Fibroblast of skin of right biceps (primary cell): ENCODE measurements at places on chromosomes 3 and 15.
A peak's percentile ranks its signal among the peaks of the same experiment; 100 is the strongest.

DNA sequence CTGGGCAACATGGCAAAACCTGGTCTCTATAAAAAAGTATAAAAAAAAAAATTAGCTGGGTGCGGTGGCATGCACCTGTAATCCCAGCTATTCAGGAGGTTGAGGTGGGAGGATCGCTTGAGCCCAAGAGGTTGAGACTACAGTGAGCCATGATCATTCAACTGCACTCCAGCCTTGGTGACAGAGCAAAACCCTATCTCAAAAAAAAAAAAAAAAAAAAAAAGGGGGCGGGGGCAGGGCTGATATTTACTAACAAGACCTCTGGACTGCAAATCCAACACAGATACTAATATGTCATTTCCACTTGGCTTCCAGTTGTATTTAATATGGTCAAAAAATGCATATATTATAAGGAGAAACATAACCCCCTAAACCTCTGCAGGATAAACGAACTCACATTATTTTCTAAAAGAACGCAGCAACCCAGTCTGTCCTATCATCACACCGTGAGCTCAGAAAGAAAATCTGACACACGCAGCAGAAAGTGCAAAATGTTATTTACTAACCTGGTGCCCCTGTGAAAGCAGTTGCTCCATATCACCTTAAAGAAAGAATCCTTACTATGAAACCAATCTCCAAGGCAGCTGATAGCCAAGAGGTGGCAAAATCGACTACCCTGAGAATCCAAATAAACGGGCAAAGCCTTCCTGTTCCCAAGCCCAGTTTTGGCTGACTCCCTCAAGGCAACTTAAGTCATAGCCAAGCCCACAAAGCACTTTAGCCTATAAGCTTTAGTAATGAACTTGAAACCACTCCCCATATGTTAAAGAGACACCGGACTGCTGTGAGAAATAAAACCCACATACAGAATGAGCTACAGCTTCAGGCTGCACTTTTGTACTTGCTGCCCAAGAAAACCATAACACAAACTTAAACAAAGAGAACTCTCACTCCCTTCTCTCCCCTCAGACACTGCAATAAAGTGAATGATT, 39.3 kb downstream of the PLD1 start:
- DNase-seq, result peak; percentile 72

- no peak for DNase-seq
Observed at GRCh38 chr15:29473621-29474105, 204.0 kb upstream of the NSMCE3 start.

- DNase-seq, result no peak
Observed at GRCh38 chr3:84125760-84126159, 833.0 kb upstream of the CADM2 start.

DNA sequence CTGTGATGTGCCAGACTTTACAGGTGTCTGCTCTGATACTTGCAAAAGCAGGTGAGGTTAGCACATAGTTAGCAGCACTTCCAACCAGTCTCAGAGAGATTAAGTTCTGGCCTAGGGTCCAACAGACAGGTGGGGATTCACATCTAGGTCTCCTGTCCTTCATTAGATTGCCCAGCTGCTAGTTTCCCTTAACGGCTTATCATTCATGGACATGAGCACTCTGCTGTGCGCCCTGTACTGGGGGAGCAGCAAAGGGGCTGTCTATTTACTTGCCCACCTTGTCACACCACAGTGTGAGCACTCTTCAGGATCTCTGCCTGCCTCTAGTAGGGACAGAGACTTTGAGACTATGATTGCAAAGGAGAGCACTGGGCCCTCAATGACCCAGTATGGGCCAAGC, 8.7 kb downstream of the SPSB4 start:
- no peak for DNase-seq

- DNase-seq, result peak; percentile 31
Observed at GRCh38 chr3:127978636-127979035, 63.6 kb downstream of the KBTBD12 start.

- DNase-seq, result peak; percentile 46
Observed at GRCh38 chr3:137105277-137105977, 147.6 kb downstream of the IL20RB start.

GRCh38 chr3:36800533-36801116, 36.3 kb upstream of the DCLK3 start:
- DNase-seq, result no peak

GRCh38 chr3:171456765-171457606, 3.2 kb downstream of the TNIK start:
- no peak for DNase-seq
